T-helper 9 cell (primary cell): ENCODE measurements at places on chromosomes 5 and 9.

DNA sequence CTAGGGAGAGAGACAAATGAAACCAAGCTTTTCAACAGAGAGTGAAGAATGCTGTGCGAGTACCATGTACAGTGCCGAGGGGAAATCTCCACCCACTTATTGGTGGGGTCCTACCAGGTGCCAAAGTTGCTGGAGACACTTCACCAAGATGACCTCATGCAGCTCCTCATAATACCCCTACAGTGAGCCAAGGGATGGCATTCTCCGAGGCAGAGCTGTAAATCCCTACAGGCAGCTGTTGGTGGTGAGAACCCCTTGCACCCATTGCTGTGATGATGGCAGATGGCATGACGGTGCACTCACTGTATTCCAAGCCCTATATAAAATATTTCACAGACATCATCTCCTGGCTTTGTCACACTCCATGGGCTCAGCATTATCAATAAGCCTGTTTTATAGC lies 464.9 kb downstream of the SPOCK1 start:
- no peak for DNase-seq

DNA sequence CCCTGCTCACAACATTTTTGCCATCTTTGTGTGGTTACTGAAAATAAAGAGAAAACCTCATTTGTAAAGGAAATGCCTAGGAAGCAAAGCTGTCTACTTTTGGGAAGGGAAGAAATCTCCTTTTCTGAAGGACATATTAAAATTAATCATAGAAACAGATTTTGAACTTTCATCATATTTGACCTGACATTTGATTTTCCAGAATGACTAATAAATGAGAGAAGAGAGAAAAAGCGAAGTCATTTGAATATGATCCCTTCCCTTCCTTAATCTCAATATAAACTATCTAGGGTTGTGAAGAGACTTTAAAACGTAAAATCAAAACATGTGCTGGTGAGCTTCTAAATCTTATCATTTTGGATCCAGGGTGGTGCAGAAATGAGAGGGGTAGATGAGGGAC lies 66.3 kb downstream of the FEM1C start:
- DNase-seq, result no peak

DNA sequence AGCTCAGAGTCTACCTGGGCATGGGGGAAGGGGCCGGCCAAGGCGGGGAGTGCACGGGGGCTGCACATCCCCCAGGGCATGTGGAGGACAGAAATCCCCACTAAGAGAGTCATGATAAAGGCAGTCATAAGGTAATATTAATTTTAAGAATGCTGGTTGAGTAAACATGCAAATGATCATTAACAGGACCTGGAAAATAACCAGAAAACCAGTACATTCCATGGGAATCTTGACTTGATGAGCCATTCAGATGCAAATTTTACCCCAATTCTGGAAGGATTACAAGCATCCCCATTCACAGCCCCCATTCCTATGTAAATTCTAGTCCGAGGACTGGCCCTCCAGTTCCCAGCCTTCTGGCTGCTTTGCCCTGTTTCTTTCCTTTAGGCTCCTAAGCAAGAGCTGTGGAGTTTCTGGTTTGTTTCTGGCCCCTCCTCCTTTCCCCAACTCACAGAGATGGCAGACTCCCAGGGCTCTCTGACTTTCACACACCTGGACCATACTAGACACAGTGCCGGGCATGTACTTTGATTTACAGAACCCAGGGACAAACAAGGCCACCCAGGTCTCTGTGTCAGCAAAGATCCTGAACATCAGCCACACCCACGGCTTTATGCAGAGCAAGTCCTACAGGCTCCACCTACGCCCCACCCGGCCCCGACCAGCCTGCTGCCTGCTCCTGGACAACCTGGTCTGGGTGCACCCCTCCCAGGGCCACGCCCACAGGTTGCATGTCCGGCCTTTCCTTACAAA lies 62.7 kb downstream of the SEMA4D start:
- no peak for DNase-seq

- DNase-seq, result no peak
Measured at GRCh38 chr5:142327111-142327842, 2.5 kb upstream of the SPRY4 start.

- no peak for DNase-seq
Measured at GRCh38 chr5:107478068-107478641, 192.6 kb downstream of the EFNA5 start.

GRCh38 chr9:111663301-111663823 lies 2.0 kb downstream of the GNG10 start:
- DNase-seq, result no peak

GRCh38 chr9:33425128-33425533 lies 22.3 kb downstream of the AQP3 start:
- DNase-seq, result no peak

- DNase-seq, result no peak
Measured at GRCh38 chr9:26326563-26326962, 566.0 kb downstream of the CAAP1 start.
